Fibroblast of upper back skin (primary cell): ENCODE measurements at places on chromosomes 11 and 22.

DNA sequence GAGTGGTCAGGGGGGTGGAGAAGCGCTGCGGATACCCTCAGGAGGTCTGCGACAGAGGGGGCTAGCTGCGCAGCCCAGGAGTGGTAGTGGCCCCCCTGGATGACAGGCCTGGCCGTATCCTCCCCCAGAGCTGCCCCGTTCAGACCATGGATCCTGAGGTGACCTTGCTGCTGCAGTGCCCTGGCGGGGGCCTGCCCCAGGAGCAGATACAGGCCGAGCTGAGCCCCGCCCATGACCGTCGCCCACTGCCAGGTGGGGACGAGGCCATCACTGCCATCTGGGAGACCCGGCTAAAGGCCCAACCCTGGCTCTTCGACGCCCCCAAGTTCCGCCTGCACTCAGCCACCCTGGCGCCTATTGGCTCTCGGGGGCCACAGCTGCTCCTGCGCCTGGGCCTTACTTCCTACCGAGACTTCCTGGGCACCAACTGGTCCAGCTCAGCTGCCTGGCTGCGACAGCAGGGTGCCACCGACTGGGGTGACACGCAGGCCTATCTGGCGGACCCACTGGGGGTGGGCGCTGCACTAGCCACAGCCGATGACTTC is 505 bp downstream of the NUDT22 start:
- no peak for DNase-seq

DNA sequence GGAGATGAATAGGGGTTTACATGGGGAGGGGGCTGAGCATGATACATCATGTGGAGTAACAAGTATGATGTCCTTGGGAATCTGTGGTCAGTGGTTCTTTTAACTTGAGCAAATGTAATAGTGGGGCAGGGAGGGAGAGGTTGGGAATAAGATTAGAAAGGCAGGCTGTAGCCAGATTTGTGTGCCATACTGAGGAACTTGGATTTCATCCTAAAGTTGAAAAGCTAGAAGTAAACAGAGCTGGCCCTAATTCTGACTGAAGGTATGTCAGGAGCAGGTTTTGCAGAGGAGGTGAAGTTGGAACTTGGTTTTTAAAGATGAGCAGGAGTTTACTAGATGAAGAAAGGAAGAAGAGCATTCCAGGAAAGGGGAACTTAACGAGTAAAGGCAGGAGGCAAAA is 108.3 kb upstream of the RRM1 start:
- DNase-seq: no peak

DNA sequence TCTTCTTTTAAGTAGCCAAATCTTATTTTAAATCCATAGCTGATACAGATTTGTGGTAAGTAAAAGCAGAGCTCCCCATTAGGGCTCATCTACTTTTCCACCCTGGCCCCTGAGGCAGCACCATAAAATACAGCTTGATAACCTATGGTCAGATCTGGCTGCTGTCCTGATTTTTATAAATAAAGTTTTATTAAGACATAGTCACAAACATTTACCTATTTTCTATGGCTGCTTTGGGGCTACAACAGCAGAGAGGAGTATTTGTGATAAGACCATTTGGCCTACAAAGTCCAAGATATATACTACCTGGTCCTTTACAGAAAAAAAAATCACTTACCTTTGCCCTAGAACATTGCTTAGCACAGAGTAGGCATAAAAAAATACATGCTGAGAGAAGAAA is 200.0 kb upstream of the SEZ6L start:
- DNase-seq: no peak

DNA sequence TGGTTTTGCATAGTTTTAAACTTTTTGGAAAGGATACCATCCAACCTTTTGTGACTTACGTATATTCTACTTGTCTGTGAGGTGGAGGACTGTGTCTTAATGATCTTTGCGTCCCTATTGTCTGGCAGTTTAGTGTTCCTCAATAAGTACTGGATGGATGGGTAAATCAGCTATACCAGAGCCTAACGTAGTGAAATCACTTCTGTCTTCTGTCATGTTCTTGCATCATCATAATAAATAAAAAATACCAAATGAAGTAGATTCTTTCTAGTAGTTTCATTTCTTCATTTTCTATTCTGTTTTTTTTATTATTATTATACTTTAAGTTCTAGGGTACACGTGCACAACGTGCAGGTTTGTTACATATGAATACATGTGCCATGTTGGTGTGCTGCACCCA is 66.4 kb downstream of the ACER3 start:
- no peak for DNase-seq

DNA sequence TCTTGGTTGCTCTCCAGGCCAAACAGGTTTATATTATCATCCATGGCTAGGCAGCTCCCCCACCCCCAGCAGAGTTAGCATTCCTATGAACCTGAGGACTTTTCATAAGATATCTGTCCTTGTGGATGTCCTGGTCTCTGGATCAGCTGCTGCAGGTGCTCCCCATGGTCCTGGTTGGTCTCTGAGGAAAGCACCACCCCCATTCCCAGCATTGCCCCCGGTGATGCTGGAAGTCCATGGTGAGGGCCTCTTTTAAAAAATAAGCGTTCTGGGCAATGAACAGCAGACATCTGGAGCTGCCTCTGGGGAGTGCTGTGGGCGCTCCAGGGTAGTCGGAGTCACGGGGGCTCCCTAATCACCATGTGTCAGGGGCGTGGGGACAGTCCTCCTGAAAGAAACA is 26.6 kb downstream of the DKK3 start:
- no peak for DNase-seq

- DNase-seq: no peak
Measured at GRCh38 chr22:20906387-20906767, 10.8 kb upstream of the CRKL start.

DNA sequence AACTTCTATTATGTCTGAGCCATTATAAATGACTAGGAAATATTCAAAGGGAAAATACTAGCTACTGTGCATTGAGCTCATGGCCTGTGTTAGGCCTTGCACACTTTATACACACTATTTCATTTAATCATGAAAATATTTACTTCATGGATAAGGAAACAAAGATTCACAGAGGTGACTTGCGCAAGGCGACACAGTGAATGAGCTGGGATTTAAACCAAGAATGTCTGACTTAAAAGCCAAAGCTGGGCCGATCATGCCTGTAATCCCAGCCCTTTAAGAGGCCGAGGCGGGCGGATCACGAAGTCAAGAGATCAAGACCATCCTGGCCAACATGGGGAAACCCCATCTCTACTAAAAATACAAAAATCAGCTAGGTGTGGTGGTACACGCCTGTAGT is 231.5 kb downstream of the MIAT start:
- no peak for DNase-seq

DNA sequence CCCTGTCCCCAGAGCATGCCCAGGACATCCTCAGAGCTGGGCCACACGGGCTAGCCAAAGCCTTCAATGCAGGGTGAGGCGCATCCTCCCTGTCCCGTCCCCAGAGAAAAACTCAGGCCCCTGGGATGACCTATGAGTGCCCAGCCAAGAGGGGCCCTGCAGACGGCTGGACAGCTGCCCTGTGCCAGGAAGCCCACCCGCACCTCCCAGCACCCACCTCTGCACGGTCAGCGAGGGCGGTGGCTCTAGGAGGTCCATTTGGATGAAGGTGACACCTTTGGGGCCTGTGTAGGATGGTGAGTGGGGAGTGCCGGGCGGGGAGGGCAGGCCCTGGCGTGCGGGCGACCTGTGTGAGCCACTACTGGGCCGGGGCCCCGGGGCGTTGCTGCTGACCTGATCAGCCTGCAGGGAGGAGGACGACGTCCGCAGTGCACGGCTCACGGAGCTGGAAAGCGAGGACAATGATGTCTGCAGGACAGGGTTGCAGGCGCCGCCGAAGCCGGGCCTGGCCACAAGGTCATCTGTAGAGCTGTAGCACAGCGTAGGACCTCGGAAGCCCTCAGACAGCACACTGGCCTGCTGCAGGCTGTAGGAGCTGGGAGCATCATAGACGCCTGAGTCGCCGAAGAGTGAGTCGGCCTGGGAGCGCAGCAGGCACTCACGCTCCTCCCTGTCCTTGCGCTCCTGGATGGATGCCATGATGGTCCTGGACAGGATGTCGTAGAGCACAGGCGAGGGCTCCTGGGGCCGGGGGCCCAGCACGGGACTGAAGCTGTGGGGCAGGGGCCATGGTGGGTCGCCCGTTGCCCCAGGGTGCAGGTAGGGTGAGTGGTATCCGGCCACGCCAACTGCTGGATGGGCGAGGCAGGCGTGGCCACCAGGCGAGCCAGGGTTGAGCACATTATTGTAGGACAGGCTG is 180.5 kb downstream of the IGLL1 start:
- no peak for DNase-seq

- DNase-seq: no peak
Measured at GRCh38 chr22:46515208-46516111, 22.0 kb downstream of the CELSR1 start.

DNA sequence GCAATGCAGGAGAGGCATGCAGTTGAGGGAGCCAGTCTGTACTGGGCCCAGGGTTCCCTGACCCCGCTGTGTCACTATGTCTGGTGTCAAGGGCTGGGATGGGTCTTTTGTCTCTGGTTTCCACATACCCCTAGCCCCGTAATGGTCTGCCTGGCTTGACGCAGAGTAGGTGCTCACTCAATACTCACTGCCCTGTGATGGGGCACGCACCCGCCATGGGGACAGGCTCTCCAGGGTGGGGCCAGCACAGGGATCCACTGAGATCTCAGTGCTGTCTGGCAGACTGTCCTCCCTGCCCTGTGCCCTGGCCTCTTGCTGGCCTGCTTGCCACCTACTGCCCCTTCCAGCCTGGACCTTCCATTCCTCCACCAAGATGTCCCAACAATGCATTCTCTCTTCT is 101.7 kb upstream of the CD82 start:
- no peak for DNase-seq

GRCh38 chr11:65251476-65251875 is 10.3 kb upstream of the POLA2 start:
- peak; percentile 4 for DNase-seq

DNA sequence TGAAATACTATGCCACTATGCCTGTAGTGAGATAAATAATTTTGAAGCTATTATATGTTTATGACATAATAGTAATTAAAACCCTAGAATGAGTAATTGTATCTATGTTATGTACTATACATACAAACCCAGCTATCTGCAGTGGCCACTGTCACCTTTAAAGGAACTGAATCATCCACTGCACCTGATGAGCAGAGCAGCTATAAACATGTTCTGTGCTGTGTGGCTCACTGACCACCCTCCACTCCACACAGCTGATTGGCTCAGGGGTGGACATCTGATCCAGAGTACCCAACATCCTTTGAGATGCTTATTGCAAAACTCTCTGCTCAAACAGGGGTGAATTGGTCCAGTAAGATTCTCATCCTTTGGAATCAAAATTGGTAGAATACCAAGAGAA is 19.2 kb upstream of the RRAS2 start:
- no peak for DNase-seq

- DNase-seq: no peak
Measured at GRCh38 chr11:6745018-6745417, 26.8 kb downstream of the OR2AG2 start.

DNA sequence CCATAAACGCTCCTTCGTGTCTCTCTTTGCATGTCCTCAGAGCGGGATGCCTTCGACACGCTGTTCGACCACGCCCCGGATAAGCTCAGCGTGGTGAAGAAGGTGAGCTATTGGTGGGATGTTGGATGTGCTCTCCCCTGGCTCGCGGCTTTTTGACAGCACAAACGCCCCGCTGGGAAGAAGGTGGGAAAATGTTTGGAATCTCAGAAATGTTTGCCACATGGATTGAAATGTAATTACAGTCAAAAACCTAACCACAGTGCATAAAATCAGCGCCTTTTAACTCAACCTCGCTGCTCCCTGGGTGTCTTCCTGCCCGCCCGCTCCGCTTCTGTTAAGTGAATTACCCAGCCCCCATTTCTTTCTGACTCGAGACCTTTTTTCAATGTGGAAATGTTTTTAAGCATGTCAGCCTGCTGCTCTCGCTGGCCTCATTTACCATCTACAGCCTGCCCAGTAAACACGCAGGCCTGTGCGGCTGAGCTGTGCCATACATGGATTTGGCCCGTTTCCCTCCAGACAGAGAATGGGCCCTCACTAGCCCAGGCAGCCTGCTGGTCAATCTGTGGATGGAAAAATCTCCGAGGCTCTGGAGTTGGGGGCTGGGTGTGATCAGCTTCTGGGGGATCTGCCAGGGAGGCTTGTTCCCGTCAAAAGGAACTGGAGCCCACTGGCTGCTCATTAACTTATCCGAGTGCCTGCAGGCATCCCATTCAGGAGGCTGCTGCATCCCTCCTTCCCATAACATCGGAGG is 32.7 kb upstream of the PARVG start:
- peak; percentile 95 for DNase-seq

DNA sequence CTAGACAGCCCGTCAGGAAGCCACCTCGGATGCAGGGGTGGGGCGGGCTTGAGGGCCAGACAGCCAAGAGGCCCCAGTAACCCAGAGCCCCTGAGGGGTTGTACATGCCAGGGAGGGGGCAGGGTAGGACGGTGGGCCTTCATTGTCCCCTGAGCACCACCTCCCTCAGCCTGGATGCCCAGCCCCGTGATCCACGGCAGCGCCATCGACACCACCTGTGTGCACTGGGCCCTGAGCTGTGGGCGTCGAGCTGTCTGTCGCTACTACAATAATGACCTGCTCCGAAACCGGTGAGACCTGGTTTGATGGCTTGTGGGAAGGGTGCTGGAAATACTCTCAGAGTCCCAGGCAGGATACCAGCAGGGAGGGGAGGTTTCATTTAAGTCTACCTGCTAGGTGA is 37.4 kb upstream of the TPBGL start:
- no peak for DNase-seq

- peak; percentile 84 for DNase-seq
Measured at GRCh38 chr11:73493956-73494598, 103.8 kb downstream of the FAM168A start.

DNA sequence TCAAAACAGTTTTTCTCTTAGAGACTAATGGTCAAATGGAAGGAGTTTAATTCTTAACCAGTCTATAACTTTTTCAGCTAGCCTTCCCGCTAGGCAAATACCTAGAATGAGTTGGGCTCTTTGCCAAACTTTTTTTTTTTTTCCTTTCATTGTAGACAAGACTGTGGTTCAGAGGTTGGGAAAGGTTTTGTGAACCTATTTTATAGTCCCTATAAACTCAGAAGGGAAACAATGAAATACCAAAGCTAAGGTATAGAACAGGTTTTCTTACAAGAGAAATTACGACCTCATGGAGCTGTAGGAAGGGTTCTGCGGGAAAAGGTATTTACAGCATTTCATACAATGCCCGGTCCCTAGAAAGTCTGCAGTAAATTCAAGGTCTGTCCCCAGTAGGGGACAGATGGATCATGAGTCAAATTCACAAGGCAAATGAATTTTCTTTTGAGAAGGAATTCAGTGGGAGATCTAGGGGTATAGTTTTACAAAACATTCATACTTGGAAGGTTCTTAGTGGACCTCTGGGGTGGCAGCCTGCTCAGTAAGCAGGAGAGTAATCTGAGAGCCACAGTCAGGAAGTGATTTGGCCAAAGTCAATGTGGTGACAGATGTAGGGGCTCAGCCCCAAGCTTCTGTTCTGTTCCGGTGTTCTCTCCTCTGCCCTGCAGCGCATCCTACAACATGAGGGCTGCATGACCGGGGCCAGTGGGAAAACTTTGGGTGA is 146.8 kb downstream of the DBX1 start:
- DNase-seq: no peak

GRCh38 chr22:45512363-45512762 is 9.7 kb downstream of the FBLN1 start:
- no peak for DNase-seq
